ENCODE measurements at places on chromosomes 2 and 18.

DNA sequence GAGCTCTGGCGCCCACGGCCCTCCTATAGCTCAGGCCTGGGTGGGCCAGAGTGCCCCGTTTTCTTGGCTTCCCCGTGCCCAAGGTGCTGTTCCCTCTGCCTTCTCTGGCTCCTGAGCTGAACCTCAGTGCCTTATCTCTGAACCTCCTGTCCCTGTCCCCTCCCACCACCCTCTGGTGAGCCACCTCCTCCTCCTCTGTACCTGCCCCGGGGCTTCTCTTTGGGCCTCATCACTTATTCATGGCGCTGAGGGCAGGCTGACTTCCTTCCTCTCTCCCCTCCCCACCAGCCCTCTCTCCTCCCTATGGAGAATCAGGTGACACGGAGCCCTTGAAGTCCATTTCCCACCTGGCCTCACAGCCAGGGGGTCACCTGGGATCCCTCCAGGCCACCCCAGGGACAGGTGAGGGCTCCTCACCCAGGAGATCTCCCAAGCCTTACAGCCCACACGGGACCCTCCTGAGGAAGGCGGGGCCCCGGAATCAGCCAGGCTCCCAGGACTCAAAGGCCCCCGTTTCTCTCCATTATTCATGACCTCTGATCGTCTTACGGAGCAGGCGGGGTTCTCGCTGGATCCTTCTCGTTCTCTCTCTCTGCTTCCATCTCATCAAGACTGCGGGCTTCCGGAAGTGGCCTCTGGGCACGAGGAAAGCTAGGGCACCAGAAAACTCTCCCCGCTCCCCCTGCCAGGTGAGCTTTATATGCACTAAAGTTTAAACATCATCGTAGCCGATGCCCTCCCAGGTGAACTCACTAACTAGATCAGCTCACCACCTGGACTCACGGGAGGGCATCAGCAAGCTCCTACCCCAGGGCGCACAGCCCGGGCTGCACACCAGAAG lies at the start of gene LOXHD1:
Gene LOXHD1, minus strand, starts transcription at position 106 of the 841 bp plus-strand sequence. CDS start 187 bp downstream, outside the sequence.
- DNase-seq, result no peak

DNA sequence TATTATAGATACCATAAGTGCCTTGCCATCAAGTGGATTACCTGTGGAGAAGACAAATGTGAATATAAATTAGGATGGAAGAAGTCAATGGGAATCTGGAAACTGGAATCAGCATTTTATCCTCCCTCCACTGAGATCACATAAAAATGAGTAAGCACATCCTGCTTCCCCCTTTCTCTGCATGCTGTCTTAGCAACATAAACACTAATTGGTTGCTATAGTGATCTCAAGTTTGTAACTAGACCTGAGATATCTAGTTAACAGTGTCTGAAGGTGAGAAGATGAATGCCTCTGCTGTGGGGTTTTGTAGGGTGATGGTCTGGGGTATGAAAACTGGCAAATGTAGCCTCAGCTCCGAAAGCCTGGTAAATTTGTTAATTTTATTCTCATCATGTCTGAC lies 1357.5 kb upstream of the CELF4 start:
- DNase-seq, result no peak

GRCh38 chr2:225353579-225354085 lies 45.9 kb upstream of the NYAP2 start:
- DNase-seq, result no peak

DNA sequence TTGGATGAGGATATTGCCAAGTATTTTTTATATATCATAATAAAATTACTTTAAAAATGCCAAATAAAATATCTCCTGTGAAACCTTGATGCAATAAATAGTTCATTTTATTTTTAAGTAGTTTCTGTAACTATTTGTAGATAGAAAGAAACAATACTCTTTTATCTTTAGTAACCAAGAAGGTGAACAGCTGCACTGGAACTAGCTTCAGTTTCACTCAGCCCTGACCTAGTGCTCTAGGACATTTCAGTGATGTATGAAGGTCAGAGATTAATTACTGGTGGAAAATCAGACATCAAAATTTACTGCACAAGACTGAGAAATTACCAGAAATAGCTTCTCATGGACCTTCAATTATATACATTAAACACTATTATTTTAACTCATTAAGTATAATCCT lies 1305.0 kb downstream of the CNTNAP5 start:
- DNase-seq, result no peak

- DNase-seq, result no peak
These were observed 12.5 kb downstream of the ABCG8 start for GRCh38 chr2:43851011-43851980.
